Activated B cell treated with CpG ODN at 0.5 μM for 24 hours (primary cell): ENCODE measurements at places on chromosomes 5 and 9.

- DNase-seq, result no peak
- no peaks in the 10 kb centered on the region for H3K27me3 ChIP-seq
- no peaks in the 10 kb centered on the region for H3K36me3 ChIP-seq
- no peak overlapping the region for H3K4me3 ChIP-seq
Observed at GRCh38 chr5:25481463-25481862, 836.7 kb upstream of the CDH10 start.

DNA sequence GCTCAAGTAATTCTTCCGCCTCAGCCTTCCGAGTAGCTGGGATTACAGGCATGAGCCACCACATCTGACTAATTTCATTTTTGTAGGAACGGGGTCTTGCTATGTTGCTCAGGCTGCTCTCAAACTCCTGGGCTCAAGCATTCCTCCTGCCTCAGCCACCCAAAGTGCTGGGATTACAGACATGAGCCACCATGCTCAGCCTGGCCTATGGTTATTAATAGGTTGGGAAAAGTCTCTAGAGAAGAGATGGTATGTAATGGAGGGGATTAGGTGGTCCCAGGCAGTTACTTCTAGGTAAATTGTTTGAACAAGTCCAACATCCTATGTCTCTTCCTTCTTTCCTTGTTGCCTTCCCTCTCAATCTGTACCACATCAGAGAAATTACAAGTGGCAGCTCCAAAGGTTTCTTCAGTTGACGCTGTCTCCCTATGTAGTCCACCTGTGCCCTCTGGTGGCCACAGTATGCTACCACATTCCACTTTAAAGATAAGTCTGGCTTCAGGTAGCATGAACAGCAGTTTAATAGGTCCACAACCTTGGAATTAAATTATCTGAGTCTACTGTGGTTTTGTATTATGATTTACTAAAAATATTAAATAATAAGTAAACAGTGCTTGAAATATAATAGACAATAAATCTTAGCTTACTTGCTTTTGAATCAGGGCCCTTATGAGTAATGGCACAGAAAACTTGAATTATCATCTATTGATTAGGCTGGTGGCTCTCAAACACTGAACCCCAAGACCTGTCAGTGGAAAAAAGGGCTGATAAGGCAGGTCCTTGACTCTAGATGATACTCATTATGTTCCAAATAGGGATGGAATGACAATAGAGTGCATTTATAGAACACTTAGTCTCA is 9.7 kb downstream of the TIGD6 start:
- peak; percentile 34 for DNase-seq
- H3K27me3 ChIP-seq, result no peaks in the 10 kb centered on the region
- H3K27ac ChIP-seq, result no peak overlapping the region

DNA sequence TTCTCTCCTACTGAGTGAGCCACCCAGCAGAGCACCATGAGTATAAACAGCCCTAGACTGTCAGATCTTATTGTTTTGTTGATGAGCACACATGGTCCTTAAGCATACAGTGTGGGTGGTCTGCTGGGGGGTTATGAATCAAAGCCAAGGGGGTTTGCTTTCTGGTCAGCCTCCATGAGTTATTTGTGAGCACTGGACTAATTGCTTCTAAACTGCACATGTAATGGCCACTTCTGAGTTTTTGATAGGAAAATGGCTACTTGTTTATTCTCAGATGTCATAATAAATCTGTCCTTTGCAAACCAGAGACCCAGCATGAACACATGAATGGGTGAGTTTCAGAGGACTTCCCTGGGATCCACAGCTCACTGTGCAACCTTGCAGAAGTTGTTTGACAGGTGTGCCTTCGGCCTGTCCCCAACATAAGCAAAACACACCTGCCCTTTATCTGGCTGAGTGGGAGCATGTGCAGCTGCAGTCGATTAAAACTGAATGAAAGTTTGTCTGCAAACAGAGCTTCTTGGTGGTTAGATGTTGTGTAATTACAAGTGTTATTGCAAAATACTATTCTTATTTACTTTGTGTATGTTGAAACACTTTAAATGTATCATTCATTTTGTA is 35.9 kb downstream of the MAMDC2 start:
- no peaks in the 10 kb centered on the region for H3K36me3 ChIP-seq
- no peaks in the 10 kb centered on the region for H3K4me1 ChIP-seq
- H3K27ac ChIP-seq, result no peak overlapping the region
- DNase-seq, result no peak
- peaks cover 12% of the 10 kb centered on the region for H3K27me3 ChIP-seq

GRCh38 chr5:10384483-10384882 is 31.0 kb downstream of the MARCHF6 start:
- DNase-seq, result no peak
- peaks cover 63% of the 10 kb centered on the region for H3K36me3 ChIP-seq
- H3K4me1 ChIP-seq, result no peaks in the 10 kb centered on the region
- H3K27me3 ChIP-seq, result no peaks in the 10 kb centered on the region
- H3K4me3 ChIP-seq, result no peak overlapping the region
- no peak overlapping the region for H3K27ac ChIP-seq

- no peak for DNase-seq
- H3K4me1 ChIP-seq, result no peaks in the 10 kb centered on the region
- H3K4me3 ChIP-seq, result no peak overlapping the region
- H3K27me3 ChIP-seq, result no peaks in the 10 kb centered on the region
- no peak overlapping the region for H3K27ac ChIP-seq
- H3K36me3 ChIP-seq, result no peaks in the 10 kb centered on the region
Observed at GRCh38 chr5:53031695-53032096, 42.5 kb downstream of the ITGA2 start.

DNA sequence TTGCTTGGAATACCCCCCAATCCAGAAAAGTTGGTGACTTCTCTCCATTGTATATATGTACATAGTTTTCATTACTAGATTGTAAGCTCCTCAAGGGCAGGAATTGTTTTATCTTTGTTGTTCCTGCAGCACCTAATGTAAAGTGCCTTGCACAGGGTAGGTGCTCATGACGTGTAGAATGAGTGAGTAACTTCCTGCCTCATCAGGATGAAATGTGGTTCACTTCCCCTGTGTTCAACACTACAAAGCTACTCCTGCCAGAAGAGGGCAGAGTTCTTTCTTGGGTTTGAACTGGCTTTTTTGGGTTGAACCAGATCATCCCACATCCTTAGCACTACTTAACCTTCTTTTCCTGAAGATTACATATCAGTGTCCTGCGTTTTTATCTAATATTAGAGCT is 23.9 kb downstream of the GTF3C4 start:
- H3K4me3 ChIP-seq, result no peak overlapping the region
- H3K4me1 ChIP-seq, result no peaks in the 10 kb centered on the region
- H3K27me3 ChIP-seq, result peaks cover 3% of the 10 kb centered on the region

DNA sequence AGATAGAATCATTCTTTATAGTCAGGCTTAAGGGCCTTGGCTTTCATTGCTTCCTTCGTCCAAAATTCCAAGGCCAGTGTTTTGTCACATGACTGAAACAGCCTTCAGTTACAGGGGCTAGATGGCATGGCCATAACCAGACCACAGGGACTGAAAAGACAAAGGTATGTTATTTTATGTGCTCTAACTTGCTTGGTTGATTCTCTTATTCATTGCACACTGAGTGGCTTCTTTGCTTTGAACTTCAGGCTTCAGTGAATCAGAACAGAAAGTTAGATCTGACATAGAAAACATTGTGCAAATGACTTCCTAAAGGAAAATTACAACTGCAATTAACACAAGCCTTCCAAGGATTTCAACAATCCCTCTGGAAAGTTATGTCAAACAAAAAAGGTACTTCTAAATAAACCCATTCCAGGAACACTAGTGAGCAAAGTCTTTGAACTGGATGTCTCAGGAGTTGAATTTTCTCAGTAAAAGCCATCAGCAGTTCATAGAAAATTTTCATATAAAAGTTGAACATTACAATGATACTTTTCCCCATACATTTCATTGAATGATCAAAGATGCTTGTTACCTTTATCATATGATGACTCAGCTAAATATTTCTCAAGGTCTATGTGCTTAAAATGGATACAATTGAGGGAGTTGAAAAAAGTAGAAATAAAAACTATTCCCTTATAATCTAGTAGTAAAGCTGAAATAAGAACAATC is 355.3 kb downstream of the TMEM232 start:
- H3K4me1 ChIP-seq, result peaks cover 22% of the 10 kb centered on the region
- peak overlapping the region; percentile 55 for H3K4me3 ChIP-seq
- H3K27me3 ChIP-seq, result no peaks in the 10 kb centered on the region
- DNase-seq, result no peak
- peak overlapping the region; percentile 31 for H3K27ac ChIP-seq

DNA sequence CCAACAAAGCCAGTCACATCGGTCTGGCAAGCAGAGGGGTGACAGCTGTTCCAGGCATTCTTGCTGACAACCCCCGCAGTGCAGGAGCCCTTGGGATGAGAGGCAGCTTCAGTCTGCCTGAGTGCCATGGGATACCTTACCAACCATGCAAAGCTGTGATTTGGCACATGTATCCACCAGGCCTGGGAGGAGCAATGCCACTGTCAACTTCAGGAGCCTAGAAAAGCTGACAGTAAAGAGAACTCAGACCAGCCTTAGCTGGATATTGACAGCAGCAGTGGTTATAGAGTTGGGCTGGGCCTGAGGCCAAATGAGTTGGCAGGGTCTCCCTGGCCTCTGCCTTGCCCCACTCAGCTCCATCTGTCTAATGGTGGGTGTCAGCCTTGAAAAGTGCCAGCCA is 10.1 kb upstream of the PLPPR1 start:
- no peak for DNase-seq
- H3K4me3 ChIP-seq, result no peak overlapping the region
- no peak overlapping the region for H3K27ac ChIP-seq
- H3K36me3 ChIP-seq, result no peaks in the 10 kb centered on the region
- H3K4me1 ChIP-seq, result no peaks in the 10 kb centered on the region

- peaks cover 37% of the 10 kb centered on the region for H3K4me1 ChIP-seq
- H3K4me3 ChIP-seq, result peak overlapping the region; percentile 96
- H3K27ac ChIP-seq, result peak overlapping the region; percentile 85
- no peak for DNase-seq
- no peaks in the 10 kb centered on the region for H3K27me3 ChIP-seq
Observed at GRCh38 chr5:36152324-36153297, 700 bp downstream of the SKP2 start.

GRCh38 chr5:53434541-53434940 is 45.9 kb upstream of the FST start:
- no peak for DNase-seq
- no peak overlapping the region for H3K4me3 ChIP-seq
- H3K27me3 ChIP-seq, result peaks cover 4% of the 10 kb centered on the region
- no peaks in the 10 kb centered on the region for H3K4me1 ChIP-seq
- H3K27ac ChIP-seq, result no peak overlapping the region

DNA sequence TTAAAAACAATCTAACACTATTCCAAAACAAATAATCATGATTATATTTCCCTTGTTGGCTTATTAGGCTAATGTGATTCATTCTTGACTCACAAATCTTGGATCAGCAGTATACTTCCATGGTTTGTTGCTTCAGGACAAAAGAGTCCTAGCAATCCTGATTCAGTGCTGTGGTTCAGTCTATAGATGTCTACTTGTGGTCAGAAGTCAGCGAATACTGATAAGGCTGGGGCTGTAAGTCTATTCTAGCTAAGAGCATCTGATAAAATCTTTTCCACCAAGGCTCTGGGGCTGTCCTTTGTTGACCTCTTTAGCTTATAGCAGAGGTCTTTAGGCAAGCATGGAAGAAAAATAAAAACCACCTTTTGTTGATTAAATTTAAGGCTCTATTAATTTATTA is 4.4 kb upstream of the SMIM3 start:
- peaks cover 11% of the 10 kb centered on the region for H3K4me1 ChIP-seq
- H3K27me3 ChIP-seq, result peaks cover 34% of the 10 kb centered on the region
- H3K27ac ChIP-seq, result no peak overlapping the region
- H3K4me3 ChIP-seq, result no peak overlapping the region
- H3K36me3 ChIP-seq, result no peaks in the 10 kb centered on the region

DNA sequence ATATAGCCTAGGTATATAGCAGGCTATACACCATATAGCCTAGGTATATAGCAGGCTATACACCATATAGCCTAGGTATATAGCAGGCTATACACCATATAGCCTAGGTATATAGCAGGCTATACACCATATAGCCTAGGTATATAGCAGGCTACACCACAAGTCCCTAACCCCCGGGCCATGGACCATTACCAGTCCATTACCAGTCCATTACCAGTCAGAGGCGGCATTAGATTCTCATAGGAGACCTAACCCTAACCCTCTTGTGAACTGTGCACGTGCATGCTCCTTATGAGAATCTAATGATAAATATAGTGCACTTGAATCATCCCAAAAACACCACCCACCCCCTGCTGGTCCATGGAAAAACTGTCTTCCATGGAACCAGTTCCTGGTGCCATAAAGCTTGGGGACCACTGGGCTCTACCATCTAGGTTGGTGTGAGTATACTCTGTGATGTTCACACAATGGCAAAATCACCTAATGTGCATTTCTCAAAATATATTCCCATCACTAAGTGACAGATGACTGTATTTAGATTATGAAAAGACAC is 4.7 kb downstream of the PLIN2 start:
- H3K36me3 ChIP-seq, result peaks cover 52% of the 10 kb centered on the region
- DNase-seq, result no peak
- no peak overlapping the region for H3K4me3 ChIP-seq

GRCh38 chr9:89418882-89419640 is 78.9 kb downstream of the SEMA4D start:
- peaks cover 73% of the 10 kb centered on the region for H3K4me1 ChIP-seq
- no peaks in the 10 kb centered on the region for H3K27me3 ChIP-seq
- peak; percentile 53 for DNase-seq
- peaks cover 24% of the 10 kb centered on the region for H3K36me3 ChIP-seq

DNA sequence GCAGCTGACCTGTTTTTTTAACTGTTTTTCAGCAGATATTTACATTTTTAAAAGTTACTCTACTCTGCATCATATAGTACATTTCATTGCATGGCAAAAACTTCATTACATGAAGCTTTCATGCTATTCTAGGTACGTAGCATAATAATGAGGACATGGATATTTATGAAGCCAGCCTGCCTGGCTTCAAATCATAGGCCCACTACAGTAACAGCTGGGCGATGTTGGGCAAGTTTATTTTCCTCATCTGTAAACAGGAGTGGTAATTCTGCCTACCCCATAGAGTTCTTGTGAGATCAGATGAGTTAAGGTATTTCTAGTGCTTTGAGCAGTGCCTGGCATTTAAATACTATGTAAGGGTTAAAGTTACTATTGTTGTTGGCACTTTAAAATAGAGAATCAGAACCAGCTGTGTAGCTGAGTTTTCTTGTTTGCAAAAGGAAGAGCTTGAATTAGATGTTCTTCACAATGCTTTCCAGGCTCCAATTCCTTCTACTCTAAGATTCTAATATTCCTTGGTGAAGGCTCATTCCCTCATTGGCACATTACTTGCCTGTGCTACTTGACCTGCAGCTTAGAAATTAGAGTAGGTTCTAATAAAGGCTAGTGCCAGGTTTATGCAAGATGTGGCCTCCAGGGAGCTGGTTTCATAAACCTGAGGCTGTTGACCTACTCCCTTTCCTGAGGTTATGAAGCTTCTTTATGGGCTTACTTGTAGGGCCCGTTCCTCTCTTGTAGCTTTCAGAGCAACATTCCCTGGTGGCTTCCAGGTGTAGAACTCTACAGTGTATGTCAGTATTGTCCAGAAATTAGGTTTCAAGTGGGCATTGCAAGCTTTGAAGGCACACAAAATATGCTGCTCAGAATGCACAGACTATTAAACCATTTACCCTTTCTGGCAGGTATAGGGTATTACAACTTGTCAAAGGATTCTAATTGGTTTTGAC is 14.5 kb downstream of the ANP32B start:
- H3K27ac ChIP-seq, result no peak overlapping the region
- H3K36me3 ChIP-seq, result peaks cover 70% of the 10 kb centered on the region
- H3K4me1 ChIP-seq, result peaks cover 27% of the 10 kb centered on the region
- H3K4me3 ChIP-seq, result no peak overlapping the region
- H3K27me3 ChIP-seq, result no peaks in the 10 kb centered on the region
